ENCODE measurements at places on chromosomes 6 and 20.

GRCh38 chr6:151763938-151764680 lies 43.4 kb upstream of the ESR1 start:
- no peak for DNase-seq

DNA sequence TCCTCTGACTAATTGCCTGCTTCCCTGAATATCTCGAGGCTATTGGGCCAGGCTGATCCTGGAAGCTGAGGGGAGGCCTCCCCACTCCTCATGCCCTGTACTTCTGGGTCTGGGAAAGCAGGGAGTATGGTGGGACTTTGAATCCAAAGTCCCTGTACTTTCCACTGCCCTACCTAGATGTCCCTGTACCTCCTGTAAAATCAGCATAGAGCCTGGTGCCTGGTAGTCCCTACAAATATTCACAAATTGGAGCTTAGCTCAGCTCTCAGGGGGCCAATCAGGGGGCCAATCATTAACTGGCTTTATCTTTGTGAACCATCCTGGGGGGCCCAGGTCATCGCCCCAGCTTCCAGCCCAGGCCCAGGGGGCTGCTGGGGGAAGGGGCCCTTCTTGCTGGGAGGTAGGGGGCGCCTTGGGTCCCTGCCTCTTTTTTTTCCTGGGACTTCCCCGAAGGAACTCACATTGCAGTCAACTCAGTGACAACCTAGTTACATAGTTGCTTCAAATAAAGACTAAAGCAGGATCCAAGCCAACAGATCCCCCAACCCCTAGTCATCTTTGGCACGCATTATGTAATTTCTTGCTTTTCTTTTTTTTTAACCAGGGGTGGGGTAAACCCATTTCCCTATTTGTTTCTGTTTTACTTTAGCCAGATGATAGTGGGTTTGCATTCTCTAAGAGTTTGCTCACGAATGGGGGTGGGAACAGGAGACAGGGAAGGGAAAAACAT lies 6.9 kb upstream of the VEGFA start:
- DNase-seq: no peak

DNA sequence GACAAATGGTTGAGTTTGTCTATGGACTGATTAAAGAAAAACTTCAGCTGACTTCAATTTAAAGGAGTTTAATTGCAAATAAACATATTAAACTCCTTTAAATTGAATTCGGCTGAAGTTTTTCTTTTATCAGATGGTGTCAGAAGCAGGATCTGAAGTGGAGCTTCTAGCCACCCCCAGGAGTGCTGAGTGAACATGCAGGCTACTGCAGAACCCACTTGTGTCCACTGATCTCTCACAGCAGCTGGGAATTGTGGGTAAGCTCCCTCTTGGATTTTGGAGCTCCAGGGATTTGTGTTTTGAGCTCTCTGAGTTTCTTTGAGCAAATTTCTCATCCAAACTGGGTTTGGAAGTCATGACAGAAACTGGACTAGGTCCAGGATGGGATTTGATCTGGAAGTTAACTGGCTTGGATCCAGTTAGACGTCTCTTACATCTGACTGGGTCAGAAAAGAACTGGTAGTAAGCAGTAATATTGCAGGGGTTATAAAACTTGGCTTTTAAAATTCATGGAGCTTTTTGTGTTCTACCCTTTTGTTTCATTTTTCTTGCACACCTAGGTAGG lies 95.8 kb upstream of the UST start:
- DNase-seq: no peak

- DNase-seq: no peak
Measured at GRCh38 chr20:61856626-61857413, 208.9 kb downstream of the TAF4 start.

- no peak for DNase-seq
Measured at GRCh38 chr20:31705598-31706597, 16.8 kb downstream of the BCL2L1 start.

DNA sequence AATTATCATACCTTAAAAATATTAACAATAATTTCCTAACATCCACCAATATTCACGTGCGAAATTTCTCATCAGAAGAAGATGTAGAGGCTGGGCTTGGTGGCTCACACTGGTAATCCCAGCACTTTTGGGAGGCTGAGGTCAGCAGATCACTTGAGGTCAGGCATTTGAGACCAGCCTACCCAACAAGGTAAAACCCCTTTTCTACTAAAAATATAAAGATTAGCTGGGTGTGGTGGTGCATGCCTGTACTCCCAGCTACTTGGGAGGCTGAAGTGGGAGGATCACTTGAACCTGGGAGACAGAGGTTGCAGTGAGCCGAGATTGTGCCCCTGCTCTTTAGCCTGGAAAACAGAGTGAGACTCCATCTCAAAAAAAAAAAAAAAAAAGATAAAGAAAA lies 36.1 kb upstream of the JAG1 start:
- no peak for DNase-seq

GRCh38 chr20:59153355-59153681 lies 10.3 kb upstream of the ZNF831 start:
- DNase-seq: no peak

- no peak for DNase-seq
Measured at GRCh38 chr20:63699466-63700198, 3.2 kb downstream of the TNFRSF6B start.

- peak; percentile 60 for DNase-seq
Measured at GRCh38 chr6:35203152-35203670, 10.5 kb upstream of the SCUBE3 start.

- DNase-seq: peak; percentile 80
Measured at GRCh38 chr6:165872311-165872710, 209.3 kb upstream of the PDE10A start.

DNA sequence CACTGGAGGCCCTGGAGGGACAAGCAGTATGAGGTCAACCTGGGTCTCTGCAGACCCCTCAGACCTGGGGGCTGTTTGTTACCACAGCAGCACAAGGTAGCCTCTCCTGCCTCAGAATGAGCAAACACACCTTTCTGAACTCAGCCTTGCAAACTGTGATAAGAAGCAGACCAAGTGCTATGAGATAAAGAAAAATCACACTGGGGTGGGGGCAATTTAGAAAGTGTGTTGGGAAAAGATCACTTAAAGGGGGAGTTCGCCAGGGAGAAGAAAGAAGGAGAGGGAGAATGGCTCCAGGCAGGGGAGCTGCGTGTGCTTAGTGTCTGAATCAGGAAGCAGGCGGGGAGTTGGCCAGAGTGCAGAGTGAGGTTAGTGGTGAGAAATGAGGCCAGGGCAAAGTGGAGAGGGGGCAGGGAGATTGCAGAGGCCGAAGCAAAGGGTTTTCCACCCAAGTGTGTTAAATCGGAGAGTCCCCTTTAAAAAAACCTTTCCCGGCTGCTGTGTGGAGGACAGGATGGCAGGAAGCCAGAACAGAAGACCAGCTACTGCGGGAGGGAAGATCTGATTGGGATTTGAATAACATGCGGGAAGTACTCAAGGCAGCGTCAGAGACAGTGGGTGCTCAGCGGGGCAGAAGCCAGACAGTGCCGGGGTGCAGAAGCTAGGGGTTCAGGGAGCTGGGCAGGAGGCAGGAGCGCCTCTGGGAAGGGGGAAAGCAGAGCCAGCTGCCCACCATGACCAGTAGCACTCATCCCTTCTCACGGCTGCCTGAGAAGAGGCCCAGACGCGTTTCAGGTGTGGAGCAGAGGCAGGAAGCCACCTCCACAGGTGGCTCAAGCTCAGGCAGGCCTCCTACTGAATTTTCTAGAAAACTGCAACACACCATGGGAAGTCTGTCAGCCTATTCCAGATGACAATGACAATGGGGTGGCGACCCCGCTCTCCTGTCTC lies 9.0 kb downstream of the ADA start:
- peak; percentile 68 for DNase-seq

GRCh38 chr6:98976674-98977385 lies 29.1 kb upstream of the FBXL4 start:
- no peak for DNase-seq

GRCh38 chr6:28729501-28730402 lies 194.0 kb downstream of the TRIM27 start:
- no peak for DNase-seq

GRCh38 chr20:38017959-38018358 lies 15.3 kb downstream of the TTI1 start:
- no peak for DNase-seq

- DNase-seq: peak; percentile 70
Measured at GRCh38 chr20:35207950-35208611, 18.4 kb upstream of the MMP24 start.

DNA sequence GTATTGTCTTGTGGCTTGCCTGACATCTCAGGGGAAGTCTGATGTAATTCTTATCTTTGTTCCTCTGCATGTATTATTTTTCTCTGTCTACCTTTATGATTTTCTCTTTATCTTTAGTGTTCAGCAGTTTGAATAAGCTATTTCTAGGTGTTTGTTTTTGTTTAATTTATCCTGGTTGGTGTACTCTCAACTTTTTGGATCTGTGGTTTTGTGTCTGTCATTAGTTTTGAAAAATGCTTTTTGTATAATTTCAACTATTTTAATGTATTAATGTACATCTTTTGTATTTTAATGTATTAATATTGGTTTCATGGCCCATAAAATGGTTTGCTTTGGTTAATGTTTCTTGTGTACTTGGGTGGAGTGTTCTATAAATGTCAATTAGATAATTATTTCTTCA lies 15.9 kb upstream of the APCDD1L start:
- no peak for DNase-seq

GRCh38 chr6:16103722-16104121 lies 25.2 kb upstream of the MYLIP start:
- no peak for DNase-seq

DNA sequence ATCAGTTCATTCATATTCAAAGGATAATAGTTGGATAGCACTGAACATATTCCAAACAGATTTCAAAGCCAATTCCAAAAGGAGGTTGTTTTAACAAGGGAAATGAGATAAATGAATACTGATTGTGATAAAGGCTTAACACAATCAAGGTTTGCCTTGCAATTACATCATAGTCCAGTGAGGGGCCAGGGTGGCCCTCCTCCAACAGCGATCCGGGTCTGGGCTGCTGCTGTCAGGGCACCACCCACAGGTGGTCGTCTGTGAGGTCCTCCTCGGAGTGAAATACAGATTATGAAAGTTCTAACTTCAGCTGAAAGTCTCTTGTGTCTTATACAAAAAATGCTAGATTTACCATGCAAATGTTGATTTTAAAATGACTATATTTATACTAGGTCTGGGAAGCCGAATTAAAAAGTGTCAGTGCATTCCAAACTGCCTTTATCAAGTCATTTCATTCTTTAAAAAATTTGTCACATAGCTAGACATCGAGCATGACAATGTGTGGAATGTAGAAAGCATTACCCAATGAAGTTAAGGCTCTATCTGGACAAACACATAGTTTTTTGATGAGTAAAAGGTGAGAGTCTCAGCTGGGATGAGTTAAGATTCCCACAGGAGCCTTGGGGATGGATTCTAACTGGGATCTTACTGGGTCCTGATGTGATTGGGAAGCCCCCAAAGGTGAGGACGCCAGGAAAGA lies 65.9 kb upstream of the SLC22A23 start:
- no peak for DNase-seq

- no peak for DNase-seq
Measured at GRCh38 chr20:10170261-10170660, 48.4 kb upstream of the SNAP25 start.

DNA sequence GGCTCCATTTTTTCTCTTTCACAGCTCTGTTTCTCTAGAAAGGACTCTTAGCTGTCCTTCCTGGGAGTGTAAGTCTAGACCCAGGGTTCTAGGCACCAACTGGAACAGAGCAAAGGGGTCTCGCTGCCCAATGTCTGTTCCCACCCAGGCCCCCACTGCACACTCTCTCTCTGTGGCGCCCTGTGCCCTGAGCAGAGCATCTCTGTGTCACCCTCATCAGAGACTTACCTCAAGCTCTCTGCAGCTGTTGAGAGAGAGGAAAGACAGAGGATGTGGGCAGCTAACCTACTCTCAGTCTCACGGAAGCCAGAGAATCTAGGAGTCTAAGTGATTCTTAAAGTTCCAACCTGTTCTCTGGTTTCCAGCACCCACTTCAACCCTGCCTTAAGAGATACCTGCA lies 9.5 kb downstream of the NCR2 start:
- DNase-seq: no peak

GRCh38 chr6:38413102-38413800 lies 226.5 kb downstream of the BTBD9 start:
- no peak for DNase-seq

DNA sequence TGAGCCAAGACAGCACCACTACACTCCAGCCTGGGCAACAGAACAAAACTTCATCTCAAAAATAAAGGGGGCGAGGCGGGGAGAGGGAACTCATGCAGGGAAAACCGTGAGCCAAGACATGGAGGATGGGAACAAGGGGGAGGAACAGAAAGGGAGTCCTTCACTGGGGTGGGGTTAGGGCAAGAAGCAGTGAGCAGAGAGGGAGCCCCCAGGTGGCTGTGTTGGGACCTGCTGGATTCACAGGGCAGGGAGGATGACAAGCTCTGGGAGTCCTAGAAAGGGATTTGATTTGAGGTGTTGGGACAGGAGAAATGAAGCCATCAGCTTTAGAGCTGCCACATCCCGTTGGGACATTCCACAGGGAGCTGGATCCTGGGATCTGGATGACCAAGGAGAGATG lies 90.6 kb upstream of the TOP1 start:
- DNase-seq: no peak

Data from foreskin melanocyte (primary cell).